ENCODE measurements at places on chromosomes 5 and 9.

- no peak for DNase-seq
These were observed 89.7 kb downstream of the DAP start for GRCh38 chr5:10671041-10672008.

DNA sequence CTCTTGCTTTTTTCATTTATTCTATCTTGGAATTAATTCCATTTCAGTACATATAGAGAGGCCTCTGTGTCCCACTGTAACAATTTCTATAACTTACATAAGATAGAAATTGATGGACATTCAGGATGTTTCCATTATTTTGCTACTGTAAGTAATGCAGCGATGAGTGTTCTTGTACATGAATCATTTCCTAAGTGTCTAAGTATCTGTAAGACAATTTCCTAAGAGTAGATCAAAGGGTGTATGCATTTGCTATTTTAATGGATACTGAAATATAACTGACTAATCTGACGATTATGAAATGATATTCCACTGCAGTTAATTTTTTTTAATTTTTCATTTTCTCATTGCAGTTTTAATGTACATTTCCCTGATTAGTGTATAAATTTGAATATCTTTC lies 23.0 kb upstream of the RBM22 start:
- no peak for DNase-seq

- no peak for DNase-seq
These were observed 257.4 kb downstream of the TRIM36 start for GRCh38 chr5:114912189-114912920.

- no peak for DNase-seq
These were observed 23.5 kb downstream of the TBC1D2 start for GRCh38 chr9:98231770-98232478.

DNA sequence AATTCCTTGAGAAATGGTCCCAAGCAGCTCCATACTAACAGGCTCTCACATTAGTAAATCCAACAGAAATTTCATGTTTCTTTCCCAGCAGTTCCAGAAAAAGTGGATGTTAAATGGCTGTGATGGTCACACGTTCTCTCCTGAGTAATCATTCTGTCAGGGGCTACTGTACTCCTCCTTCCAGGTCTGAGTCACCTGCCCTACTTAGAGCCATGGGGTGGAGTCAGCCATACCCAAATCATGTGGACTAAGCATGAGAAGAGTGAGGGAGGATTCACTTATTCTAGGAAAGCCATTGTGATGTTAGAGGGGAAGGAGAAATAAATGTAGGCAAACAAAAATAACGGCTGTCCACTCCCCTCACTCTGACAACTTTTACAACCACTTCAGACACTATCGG lies 547.2 kb downstream of the CSNK1G3 start:
- DNase-seq = no peak
